ENCODE measurements at places on chromosomes 5 and 9. TPM values are rescaled to one million over a fixed set of nuclear protein-coding genes. Genes with fewer than 3 reads are reported as not detected.

MCCC2 gene
- total RNA-seq: 121 TPM

MYO10 gene
- total RNA-seq: 7.2 TPM

REEP2 gene
- 6.1 TPM for total RNA-seq

UGT3A1 gene
- not detected for total RNA-seq
